ENCODE measurements at places on chromosomes 5 and 9.

DNA sequence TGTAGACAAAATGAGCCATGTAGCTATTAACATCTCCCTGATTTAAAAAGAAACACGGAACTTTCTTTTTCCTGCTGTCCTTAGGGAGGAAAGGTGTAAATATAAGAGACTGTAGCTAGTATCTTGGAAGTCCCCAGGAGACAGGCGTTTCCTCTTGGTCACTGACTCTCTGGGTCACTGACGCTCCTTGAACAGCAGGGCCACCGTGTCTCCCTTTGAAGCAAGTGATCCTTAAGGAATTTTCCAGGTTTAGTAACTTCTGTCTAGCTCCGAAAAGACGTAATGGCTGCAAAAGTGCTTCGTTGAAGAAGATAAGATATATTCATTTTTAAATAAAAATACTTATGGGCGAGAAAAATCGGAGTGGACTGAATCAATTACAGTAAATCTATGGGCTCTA, 745 bp upstream of the CLTA start:
- DNase-seq, result no peak

GRCh38 chr9:114012126-114012525, 66.0 kb downstream of the AMBP start:
- no peak for DNase-seq

GRCh38 chr5:168847511-168848073, 268.4 kb upstream of the PANK3 start:
- no peak for DNase-seq

GRCh38 chr9:6428940-6429889, 16.2 kb downstream of the UHRF2 start:
- no peak for DNase-seq

- DNase-seq, result no peak
These were observed 18.0 kb upstream of the CXCL14 start for GRCh38 chr5:135596788-135597187.

DNA sequence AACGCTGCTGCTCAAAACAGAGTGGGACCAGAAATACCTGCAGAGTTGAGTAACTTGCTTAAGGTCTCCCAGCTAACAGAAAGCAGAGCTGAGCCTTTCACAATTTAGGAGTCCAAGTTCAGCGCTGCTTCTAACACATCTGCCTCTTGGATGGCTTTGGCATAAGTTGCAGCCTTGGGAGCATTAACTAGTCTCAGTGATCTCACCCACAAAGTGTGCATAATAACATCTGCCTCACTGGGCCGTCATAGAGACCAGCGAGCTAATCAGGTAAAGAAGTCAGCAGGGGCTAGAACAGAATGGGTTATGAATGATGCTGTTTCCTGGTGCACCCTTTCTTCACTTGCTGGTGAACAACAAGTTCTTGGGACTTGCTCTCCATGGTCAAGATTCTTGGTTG, 36.5 kb downstream of the WWC1 start:
- DNase-seq, result no peak

DNA sequence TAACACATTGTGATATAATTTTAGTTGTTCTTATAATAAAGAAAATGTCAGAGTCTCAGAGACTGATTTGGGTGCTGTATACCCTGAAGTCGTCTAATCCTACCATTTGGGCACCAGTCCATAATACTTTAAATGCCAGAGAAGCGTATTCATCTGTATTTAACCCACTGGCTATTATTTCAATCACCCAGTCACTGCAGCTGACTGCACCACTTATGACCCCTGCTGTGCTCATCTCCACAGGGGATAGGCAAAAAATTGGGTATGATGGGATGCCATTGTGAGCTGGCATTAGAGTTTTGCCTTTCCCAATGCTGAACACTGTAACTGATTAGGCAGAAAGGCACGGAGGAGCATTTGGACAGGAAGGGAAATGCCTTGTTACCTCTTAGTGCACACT, 599.7 kb downstream of the CAAP1 start:
- no peak for DNase-seq

- DNase-seq, result no peak
These were observed 31.8 kb downstream of the SMC5 start for GRCh38 chr9:70290626-70291025.

DNA sequence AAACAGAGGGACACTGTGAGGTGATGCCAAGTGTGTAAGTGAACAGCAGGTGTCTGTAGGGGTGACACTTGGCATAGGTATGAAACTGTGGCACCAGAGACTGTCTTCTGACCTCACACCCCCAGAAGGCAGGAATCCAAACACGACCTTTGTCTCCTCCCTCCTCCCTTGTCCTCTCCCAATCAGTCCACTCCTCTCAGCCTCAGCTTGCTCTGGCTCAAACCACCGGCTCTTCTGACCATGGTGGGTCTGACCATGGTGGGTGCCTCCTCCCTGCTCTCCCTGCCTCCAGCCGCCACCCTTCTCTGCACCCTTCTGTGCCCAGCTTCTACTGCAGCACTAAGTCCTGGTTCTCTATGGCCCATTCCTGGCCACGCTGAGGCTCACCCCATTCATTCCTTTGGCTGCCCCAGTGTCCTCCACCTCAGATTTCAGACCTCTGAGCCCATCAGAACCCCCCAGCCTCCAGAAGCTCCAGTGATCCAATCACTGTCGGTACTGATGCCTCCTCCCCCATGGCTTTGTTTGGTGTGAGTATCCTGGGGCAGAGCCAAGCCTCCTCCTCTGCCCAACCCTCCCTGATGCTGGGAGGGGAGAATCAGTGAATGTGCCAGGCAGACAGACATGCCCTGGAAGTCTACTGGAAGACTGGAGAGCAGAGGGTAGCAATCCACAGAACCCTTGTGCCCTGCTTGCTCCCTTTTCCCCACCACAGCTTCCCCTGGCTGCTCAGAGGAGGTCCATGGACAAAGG, 1.7 kb upstream of the ARID3C start:
- no peak for DNase-seq

GRCh38 chr5:78639791-78640190, 8.8 kb downstream of the LHFPL2 start:
- DNase-seq, result no peak

GRCh38 chr9:133803028-133803585, 65.0 kb upstream of the SARDH start:
- no peak for DNase-seq
